OCI-LY7 (cell line): ENCODE measurements at places on chromosomes 3 and 15.

DNA sequence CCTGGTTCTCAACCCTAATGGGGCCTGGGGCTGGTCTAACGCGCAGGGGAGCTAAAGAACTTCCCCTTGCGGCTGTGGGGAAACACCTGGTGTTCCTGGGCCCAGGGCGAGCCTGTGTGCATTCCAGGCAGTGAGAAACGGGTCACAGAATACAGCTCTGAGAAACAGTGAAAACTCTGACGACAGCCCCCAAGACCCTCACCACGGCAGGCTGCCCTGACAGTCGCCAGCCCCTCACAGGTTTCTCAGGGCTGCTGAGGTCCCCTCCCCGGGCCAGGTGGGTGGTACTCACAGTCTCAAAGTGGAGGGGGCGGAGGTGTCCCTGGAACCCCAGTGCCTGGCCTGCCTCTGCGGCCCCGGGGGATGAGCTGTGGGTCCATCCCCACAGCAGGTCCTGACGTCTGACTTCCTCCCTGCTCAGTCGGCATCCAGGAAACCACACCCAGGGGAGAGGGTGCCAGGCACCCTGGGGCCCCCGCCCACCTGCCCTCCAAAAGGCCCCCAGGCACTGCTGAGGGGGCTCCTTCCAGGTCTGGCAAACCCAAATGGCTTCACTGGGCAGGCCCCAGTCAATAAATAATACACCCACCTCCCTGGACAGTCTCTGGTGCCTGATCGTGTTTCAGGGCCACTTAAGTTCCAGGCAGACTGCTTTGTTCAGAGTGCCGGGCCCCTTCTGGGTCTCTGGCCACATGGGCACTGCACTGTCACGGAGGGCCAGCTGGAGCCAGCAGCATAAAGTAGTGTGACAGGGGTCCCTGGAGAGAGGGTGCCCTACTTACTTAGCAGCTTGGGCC, 57.7 kb downstream of the IQSEC1 start:
- peak; percentile 85 for DNase-seq

DNA sequence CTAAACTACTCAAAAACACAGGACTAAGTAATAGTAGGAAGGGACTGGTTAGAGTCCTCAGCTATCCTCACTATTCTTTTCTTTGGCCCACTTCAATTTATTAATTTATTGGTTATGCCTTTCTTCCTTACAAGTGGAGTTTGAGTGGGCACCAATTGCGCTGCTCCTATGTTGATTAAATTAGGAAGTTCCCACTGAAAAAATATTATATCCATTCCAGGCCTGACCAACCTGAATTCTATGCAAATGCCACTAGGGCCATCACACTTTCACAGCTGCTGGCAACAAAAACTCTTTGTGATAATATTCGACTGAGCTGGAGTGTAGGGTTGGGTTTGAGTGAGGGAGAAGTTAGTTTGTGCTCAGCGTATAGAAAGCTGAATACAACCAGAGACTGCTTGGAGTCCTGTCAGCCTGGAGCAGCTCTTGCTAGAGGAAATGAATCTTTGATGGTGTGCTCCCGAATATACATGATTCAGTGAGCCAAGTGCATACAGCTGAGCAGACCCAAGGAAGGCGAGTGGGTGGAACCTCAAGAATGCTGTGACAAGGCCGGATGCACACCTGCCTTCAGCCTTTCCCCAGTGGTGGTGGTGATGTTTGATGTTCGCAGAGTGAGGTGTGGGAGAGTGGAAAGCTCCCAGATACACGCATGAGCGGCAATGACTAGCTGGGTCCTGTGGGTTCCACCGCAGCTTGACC, 1.5 kb downstream of the ARHGEF3 start:
- DNase-seq, result peak; percentile 80

- no peak for DNase-seq
Observed at GRCh38 chr15:76208084-76208785, 103.0 kb downstream of the ETFA start.

DNA sequence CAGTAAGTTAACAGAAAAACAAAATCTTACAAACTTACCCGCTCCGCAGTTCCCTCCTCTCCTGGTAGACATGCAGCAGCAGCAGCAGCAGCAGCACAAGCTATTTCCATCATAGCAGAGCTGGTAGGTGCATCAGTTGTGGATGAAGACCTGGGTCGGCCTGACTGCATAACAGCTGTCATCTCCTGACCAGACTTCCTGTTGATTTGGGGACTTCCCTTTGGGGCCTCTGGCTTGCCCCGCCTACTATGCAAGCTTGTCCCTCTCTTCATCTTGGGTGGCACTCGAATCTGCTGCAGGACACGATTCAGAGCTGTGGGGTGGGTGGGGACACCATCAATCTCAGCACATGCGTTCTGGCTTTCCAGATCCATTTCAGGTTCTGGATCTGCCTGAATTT, 65.7 kb downstream of the TMCC1 start:
- peak; percentile 86 for DNase-seq

DNA sequence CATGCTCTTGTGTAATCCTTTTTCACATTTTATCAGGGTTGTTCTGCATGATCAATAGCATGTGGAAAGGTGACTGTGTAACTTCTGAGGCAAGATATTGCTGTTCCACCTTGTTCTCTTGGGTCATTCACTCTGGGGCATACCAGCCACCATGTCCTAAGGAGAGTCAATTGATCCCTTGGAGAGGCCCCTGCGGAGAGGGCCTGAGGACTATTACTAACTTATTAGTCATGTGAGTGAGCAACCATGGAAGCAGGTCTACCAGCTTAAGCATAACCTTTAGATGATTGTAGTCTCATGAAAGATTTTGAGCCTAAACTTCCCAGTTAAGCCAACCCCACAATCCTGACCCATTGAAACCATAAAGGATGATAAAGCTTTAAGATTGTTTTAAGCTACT, 22.0 kb upstream of the COL6A5 start:
- DNase-seq, result no peak

GRCh38 chr3:196348698-196349097, 10.5 kb upstream of the TM4SF19 start:
- DNase-seq, result no peak

GRCh38 chr3:49826016-49826415, 12.3 kb upstream of the UBA7 start:
- DNase-seq, result no peak

DNA sequence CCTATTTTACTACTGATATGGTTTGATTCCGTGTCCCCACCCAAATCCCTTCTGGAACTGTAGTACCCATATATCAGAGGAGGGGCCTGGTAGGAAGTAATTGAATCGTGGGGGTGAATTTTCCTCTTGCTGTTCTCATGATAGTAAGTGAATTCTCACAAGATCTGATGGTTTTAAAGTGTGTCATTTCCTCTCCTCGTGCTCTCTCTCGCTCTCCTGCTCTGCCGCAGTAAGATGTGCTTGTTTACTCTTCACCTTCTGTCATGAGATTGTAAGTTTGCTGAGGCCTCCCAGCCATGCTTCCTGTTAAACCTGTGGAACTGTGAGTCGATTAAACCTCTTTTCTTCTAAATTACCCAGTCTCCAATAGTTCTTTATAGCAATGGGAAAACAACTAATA, 81.2 kb upstream of the ZBTB20 start:
- no peak for DNase-seq

DNA sequence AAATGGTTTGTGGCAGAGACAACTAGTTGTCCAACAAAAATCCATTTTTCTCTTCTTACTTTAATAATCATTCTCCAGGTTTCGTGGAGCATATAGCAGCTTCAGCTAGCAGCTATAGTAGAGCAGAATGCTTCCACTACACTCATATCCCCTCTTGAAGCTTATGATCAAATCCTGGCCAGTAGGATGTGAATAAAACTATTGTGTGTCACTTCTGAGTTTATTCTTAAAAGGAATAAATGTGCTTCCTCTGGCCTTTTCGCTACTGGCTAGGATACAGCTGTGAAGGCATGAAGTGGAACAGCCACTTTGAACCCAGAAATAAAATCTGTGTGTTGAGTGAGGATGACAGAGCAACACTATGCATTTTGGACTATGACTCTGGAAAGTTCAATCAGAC, 7.8 kb upstream of the CPOX start:
- DNase-seq, result no peak

- peak; percentile 52 for DNase-seq
Observed at GRCh38 chr15:75921732-75922703, 18.3 kb downstream of the FBXO22 start.

DNA sequence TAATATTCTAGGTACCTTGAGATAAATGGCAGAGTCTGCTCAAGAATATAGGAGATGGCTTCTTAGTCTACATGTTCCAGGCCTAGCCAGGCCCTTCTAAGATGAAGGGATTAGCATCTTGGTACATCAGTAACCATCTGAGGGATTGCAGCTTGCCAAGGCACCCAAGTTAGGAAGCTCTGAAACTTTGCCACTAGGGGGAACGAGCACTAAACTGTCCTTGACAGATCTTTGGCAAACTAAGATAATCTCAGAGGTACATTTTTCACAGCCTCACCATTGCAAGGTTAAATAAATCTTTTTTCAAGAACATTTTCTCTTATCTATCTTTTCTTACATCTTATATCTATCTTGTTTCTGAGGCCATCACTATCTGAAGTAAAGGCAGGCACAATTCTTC, 351.2 kb downstream of the RAP2B start:
- peak; percentile 26 for DNase-seq

DNA sequence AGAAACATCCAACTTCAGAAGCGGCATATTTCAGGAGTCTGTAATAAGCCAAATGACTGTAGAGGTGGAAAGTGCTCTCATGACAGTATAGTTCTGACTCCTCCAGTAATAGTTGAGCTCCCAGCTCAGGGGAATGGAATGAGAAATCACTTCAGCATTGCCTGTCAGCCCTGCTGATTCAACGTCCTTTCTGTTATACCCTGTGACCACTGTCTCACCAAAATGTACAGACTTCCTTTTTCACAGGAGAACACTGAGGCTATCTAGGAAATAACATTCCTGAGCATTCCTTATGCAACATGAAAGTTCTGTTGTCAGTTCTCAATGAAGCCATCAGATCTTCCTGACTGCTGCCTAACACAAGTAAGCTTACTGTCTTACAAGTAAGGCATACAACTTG, 284.5 kb upstream of the MME start:
- DNase-seq, result no peak
